CD4-positive, alpha-beta T cell treated with Interleukin-10 for 1 hour (primary cell): ENCODE measurements at places on chromosomes 3 and 15.

DNA sequence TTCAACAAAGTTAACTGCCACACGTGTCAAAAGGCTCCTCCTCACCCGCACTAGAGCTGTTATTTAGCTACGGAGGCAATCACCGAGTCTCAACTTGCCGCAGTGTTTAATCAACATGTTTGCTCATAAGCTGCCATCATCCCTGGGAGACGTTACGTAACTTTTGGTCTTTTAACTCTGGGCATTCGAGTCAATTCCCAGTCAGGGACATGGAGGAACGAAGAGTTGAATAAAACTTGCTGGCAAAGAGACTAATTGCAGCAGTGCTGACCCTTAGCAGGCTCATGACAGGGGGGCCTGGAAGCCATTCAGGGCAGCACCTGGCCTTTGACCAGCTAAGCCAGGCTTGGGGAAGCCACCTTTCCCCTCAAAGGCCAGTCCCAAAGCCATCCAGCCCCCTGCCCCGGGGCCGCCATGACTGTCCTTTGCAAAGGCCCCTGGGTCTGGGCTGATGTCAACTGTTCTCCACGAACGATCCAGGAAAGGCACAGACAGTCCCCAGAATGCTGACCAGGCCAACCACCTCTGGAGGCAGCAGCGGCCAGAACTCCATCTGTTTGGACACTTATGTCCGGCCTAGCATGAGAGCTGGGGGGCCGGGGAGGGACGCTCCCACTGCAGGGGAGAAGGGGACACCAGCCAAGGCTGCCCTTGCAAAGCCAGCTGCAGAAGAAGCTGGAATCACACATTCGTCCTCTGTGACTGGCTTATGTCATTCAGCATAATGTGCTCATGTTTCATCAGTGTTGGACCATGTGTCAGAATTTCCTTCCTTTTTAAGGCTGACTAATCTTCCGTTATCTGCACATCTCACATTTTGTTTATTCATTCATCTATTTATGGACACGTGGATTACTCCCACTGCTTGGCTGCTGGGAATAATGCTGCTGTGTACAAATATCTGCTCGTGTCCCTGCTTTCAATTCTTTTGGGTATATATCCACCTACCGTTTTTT lies 43.7 kb downstream of the PCSK6 start:
- no peak for DNase-seq

DNA sequence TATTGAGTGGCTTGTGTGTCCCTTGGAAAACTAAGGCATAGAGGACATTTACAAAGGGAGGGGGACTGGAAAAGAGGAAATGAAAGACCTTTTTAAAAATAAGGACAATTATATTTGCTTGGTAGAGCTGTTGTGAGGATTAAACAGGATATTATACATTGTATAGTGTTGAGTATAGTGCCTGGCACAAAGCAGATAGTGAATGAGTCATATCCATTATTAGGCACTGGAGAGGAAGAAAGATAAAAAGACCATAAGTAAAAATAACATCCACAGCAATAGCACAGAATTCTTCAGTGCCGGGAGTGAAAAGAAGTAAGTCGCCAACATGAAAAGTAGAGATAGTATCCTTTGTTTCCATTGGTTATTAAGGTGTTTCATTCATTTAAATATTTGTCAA lies 623.3 kb downstream of the PDCD6IP start:
- DNase-seq = no peak

DNA sequence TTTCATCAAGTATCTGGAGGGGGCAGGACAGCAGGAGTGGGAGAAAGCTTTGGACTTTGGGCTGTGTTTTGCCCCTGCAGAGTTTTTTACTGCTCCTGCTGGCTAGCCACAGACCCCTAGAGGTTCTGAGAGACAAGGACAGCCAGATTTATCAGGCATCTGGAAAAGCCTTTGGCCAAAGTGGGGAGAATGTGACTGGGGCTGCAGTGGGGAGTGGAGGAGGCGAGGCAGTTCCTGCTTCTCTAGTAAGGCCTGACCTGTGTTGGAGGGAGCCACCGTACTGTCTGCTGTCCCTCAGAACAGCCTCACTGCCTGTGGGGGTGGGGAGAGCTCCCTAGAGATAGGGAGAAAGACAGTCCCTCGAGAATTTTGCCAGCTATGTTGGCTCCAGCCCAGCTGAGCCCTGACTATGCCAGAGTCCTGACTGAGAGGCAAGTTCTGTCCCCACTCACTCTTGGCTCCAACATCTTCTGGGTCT lies 2.2 kb downstream of the ALPK3 start:
- DNase-seq = no peak

DNA sequence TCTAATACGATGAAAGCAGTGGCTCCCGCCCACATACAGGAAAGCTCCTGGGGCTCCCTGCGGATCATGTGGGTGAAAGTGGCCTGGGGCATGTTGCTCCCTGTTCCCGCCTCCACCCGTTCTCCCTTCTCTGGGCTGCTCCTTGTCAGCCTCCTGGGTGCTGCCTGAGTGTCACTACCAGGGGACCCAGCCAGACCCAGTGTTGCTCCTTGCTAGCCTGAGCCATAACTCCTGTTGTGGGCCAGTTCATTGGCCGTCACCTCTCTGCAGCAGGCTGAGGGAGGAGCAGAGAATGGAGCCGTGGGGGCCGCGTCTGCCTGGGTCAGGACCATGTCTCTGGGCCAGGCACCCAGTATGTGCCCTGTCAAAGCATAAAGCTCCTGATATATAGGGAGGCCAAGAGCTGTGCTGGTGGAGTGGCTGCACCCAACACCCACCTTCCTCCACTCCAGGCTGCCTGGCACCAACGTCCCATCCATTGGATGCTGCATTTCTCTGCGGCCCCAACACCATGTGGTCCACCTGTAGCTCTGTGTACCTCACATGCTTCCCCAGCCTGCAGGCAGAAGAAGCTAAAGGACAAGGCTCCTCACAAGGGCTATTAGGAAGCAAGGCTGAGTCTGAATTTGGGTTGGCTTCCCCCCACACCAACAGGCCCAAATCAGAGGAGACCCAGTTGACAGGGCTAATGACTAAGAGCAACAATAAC lies 40.5 kb downstream of the KLF13 start:
- no peak for DNase-seq

GRCh38 chr3:50545781-50546180 lies 21.8 kb downstream of the C3orf18 start:
- no peak for DNase-seq

DNA sequence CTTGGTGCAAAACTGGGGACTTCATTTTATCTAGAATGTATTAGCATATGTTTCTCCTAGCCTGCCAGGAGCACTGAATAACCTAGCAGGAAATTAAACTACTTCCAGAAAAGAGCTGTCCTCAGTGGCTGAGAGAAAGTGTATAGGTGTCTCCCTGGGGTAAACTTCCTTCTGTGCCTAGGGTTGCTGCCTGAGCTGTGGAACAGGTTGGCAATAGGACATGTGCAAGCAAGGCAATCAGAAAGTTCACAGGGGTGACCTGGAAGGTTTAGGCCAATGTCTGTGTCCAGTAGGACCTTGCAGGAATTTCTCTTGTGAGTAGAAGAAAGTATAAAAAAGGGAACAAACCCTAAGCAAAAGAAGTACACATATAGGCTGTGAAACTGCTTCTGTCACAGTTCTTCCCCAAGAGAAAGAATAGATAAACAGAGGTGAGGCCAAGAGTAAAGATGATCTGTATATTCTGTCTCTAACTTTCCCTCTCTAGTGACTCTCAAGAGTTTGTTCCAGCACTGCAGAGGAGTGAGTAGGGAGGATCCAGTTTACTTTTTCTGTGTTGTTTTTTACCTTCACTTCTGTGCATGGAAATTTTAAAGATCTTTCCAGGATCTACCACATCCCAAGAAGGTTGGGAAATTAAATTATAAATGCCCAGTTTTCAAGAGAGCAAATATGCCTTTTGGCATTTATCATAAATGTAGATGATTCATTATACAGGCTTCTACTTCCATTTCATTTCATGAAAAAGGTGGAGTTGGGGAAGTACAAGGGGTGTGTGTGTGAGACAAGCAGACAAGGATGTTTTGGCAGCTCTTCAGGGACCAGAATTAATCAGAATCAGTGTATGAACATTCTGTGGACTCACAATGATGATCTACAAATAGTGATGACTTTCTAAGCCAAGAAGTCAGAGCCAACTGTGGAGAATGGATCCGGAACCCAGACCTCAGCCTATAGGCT lies 155.2 kb downstream of the RBPMS2 start:
- DNase-seq = no peak

DNA sequence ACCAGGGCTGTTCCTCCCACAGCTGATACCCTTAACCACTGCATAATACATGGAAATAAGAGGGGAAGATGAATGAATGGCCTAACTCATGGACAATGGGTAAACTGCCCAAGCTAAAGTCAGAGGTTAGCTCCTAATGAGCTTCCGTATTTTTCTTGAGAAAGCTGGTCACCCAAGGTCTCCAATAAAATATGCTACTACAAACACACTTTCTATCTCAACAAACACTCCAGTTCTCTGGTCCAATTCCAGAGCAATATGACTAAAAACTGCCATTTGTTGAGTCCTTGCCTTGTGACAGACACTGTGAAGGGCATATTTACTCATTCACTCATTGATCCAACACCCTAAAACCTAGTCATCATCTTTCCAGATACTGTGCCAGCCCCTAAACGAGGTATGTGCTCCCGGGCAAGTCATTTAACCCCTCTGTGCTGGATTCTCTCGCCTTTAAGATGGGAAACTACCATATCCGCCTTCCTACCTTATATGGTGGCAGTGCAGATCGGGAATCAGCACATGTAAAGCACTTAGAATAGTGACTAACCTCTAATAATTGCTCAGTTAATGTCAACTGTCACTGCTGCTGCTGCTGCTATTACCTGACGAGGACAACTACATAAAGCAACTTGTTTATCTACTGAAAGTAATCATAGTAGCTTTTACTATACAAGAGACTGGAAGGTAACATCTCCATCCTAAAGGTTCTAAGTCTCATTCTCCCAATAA lies 89.1 kb downstream of the XXYLT1 start:
- no peak for DNase-seq

DNA sequence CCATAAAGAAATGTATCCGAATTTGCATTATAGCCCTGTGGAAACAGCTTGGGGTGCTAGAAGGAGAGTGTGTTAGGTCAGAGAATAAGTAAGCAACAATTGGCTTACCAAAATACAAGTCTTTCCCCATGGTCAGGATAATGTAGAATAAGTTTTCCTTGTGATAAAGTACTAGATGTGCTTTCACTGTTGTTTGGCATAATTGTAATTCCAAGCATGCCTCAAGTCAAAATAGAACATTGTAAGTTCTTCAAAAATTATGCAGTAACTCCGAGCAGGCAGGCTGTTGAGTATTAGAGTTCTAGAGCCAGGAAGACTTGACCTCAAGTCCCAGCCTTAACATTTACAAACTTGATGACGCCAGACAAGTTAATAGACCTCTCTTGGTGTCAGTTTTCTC lies 242.0 kb downstream of the TUSC7 start:
- no peak for DNase-seq

DNA sequence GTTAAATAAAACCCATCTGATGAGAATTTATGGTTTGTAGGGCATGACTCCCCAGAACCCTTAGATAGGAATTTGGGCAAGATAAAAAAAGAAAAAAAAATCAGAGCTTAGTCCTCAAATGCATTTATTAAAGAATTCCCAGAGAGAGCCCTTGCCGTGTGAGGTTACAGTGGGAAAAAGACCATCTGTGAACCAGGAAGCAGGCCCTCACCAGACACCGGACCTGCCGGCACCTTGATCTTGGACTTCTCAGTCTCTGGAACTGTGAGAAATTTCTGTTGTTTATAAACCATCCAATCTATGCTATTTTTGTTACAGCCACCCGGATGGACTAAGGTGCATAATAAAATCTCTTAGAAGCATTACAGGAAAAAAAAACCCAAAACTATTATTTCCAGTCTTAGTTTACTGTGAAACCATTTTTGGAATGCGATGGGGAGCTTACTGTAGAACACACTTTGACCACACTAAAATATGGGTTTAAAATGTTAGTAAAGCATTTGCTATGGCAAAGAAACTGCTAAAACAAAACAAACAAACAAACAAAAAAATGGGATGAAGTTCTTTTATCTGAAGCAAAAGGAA lies 72.2 kb downstream of the LEKR1 start:
- no peak for DNase-seq

GRCh38 chr15:68574629-68575028 lies 4.2 kb upstream of the CORO2B start:
- no peak for DNase-seq

- no peak for DNase-seq
Observed at GRCh38 chr3:139552632-139553365, 13.3 kb upstream of the RBP1 start.

GRCh38 chr3:126734106-126734723 lies 30.2 kb downstream of the CHCHD6 start:
- DNase-seq = no peak

DNA sequence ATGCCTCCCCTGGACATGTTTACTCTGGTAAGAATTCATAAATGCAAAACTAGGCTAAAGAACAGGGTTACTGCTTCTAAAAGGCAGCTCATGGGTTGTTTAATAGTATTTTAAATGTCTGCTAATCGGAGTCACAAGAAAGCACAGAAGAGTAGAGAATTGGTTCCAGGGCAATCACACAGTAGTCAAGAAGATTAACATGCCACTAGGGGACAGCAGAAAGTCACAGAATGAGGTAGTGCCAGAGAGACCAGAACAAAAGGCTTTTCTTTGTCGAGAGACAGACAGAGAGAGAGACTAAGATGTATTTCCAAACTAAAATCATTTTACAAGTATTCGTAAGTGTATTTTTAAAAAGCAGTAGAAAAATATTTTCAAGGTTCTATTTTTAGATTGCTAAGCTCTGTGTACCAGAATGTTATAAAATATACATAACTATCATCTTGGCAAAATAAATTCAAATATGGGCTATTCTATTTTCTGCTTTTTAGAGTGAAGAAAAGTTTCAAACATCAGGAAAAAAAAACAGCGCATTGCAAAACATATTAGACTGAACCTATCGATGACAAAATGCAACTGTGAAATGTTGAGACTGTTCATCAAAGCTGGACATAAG lies 78.3 kb upstream of the CDIN1 start:
- DNase-seq = peak; percentile 20

GRCh38 chr3:195705081-195705991 lies 15.4 kb upstream of the MUC20 start:
- DNase-seq = no peak

DNA sequence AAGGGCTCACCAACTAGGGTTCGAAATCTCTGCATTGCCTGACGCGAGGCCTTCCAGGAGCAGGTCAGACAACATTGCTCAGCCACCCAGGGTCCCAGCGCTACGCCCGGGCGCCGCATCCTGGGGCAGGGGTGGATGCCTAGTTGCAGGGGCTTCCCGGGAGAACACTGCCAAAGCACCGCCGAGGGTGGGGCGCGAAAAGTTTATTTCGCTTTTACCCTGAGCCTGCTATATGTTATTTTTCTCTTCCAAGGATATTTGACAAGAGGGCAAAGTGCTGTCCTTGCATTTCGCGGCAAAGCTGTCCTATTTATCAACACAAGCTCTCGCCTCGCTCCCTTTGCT lies 549 bp upstream of the SOX14 start:
- no peak for DNase-seq

GRCh38 chr15:74777769-74778598 lies 3.9 kb upstream of the CSK start:
- DNase-seq = no peak

- no peak for DNase-seq
Observed at GRCh38 chr3:162007722-162008121, 511.1 kb downstream of the OTOL1 start.

GRCh38 chr3:142944342-142944741 lies 19.1 kb downstream of the PAQR9 start:
- peak; percentile 7 for DNase-seq

GRCh38 chr3:139320551-139321309 lies 23.1 kb upstream of the MRPS22 start:
- DNase-seq = no peak
